ENCODE measurements at places on chromosomes 12 and 14.
A peak's percentile ranks its signal among the peaks of the same experiment; 100 is the strongest.

GRCh38 chr12:110367181-110367864 is 36.2 kb downstream of the ANAPC7 start:
- DNase-seq: no peak

- DNase-seq: no peak
Observed at GRCh38 chr12:102633981-102634605, 153.7 kb upstream of the IGF1 start.

- no peak for DNase-seq
Observed at GRCh38 chr12:103758310-103759089, 82.5 kb downstream of the NT5DC3 start.

GRCh38 chr12:109880043-109880931 is at the start of gene GLTP:
Gene GLTP, minus strand, starts transcription at chr12:109880541. Its CDS starts 167 bp downstream, at chr12:109880374.
- DNase-seq: peak; percentile 91

DNA sequence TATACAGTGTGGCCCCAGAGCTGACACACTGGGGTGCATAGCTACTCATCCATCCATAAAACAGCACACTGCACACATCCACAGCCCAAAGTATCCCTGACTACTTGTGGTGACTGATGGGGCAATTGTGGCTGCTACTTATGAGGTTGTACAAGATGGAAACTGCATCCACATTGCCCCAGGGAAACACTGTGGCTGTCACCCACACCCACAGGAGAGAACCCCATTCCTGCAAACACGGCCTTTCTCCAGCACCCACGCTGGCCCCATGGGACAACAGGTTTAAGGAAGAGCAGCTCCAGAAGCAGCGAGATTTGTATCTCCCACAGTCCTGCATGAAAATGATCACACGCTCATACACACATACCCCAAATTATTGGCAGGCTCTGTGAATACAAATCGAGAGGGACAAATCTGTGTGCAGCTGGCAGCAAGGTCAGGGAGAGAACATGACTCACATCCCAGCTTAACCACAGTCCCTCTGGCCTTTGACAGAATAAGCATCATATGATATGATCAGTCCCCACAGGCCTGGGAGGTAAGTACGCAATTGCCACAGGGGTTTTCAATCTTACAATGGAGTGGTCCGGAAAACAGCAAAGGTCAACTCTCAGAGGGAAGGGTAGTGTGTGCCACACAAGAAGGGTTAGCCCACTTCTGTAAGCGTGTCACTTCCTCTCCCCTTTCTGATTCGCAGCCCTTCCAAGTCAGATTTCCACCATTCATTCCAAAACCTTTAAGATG is 61.9 kb downstream of the ESR2 start:
- DNase-seq: peak; percentile 20

- DNase-seq: no peak
Observed at GRCh38 chr12:75834591-75834990, 197.0 kb downstream of the PHLDA1 start.

- no peak for DNase-seq
Observed at GRCh38 chr14:88258021-88258420, 65.0 kb downstream of the KCNK10 start.

- DNase-seq: no peak
Observed at GRCh38 chr12:90543374-90543773, 411.6 kb downstream of the CCER1 start.

DNA sequence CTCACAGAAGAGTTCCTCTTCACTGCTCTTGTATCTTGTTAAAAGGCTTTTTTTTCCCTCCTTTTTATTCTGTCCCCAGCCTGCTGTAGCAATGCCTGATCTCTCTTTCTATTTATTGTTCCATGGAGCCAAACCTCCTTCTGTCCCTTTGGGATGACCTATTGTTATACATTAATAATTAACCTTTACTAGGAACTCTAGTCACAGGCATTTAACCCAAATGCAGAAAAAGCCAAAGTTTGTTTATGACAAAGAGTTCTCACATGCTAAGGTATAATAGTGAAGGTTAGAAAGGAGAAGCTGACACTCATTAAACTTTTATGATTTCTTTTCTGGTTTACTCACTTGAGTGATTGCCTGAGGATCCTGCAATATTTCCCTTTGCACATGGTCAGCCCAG is 535.8 kb downstream of the NRXN3 start:
- DNase-seq: no peak

- DNase-seq: no peak
Observed at GRCh38 chr14:22666203-22666893, 22.2 kb upstream of the OR6J1 start.

DNA sequence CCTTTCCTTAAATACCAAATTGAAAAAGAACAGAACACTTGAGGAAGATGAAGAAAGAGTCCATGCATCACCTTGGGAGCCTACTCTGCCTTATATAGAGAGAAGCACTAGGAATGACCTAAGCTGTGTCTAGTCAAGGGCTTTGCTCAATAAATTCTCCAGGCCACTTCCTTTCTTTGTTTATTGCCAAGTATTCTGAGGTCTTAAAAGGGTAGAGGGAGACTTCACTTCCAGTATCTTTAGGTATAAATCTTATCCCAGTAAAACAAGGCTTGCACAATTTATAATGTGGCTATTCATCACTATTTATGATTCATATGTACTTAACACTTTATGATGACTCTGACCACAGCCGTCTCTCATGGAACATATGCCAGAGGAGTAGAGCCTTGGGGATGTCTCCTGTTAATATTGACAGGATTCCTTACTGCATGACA is 85.1 kb upstream of the ARHGAP5 start:
- no peak for DNase-seq

DNA sequence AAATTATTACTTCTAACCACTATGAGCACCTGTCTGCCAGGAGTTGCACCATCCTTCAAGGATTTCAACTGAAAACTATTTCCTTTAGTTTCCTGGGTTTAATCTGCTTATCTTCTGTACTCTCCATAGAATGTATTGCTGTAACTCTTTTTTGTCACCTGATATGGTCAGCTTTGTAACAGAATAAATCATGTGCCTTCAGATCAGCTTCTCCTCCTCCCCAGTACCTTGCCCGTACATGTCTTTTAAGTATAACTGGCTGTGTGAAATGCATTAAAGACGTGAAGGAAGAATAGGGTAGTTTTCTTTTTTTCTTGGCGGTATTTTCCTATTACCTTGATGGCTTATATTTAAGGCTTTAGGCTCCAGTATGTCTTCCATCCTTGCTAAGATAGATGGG is 200.3 kb upstream of the NAV3 start:
- DNase-seq: no peak

GRCh38 chr12:9759694-9760093 is 1.0 kb downstream of the CD69 start:
- no peak for DNase-seq

DNA sequence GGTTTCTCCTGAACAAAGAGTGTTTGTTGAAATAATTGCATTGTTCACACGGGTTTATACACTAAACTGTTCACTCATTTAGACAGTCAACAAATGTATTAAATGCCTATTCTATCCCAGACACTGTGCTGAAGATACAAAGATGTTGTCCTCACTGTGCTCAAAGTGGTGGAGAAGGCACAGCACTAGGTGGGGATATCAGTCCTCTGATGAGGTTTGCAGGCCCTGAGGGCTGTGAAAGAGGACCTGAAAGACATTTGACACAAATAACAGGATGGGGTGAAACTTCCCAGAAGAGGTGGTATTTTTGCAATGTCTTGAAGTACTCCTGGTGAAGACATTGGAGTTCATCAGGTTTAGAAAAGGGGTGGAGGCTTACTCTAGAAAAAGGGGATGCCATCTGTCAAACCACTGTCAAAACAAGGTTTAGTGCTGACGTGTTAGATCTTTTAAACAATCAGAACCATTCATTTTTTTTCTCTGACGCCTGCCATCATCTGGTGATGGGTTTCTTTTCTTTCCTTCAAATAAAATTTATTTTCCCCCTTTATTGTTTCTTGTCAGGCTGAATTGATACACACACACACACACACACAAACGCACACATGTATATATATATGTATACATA is 69.5 kb downstream of the ACSS3 start:
- no peak for DNase-seq

DNA sequence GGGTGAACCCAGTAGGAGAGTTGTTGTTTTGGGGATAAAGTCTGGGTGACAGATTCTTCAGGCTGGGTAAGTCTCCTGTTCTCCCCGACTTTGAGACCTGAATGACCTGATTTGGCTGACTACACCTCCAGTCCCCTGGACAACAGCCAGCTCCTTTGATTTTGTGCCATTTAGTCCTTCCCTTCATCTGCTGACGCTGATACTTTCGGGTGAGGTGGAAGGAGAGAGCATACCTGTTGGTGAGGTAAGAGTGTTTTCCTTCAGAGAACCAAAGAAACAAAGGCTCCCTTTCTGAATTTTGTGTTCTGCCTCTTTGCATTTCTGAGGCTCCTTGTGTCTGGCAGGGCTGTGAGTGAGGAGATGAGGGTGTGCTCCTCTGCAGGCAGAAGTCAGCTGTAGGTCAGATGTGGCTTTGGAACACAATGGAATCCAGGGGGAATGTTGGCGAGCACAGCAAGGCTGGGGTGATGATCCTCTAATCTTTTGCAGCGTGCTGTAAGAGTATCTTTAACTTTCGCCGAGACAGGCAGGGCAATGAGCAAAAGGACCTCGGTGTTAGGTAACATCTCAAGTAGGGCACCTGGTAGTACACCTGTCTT is 12.1 kb downstream of the ETV6 start:
- DNase-seq: no peak

- DNase-seq: no peak
Observed at GRCh38 chr14:50733494-50733893, 65.4 kb upstream of the SAV1 start.

DNA sequence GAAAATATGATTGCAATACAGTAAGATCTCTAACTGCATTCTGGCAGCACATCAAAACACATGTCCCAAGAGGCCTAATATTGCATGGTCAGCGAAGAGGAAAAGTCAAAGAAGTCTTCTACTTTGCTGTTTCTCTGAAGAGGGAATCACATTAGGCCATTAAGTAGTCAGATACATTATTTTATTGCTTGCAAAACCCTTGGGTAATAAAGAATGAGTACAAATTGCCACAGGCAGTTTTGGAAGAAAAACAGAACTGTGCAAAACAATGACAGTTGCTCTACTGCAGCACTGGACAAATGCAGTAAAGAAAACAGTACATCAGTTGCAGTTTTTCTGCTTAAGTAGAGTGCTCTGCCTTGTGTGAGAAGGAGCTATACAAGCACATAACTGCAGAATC is 211.9 kb downstream of the MED13L start:
- no peak for DNase-seq

- peak; percentile 22 for DNase-seq
Observed at GRCh38 chr12:107515446-107515958, 170.1 kb upstream of the PWP1 start.

DNA sequence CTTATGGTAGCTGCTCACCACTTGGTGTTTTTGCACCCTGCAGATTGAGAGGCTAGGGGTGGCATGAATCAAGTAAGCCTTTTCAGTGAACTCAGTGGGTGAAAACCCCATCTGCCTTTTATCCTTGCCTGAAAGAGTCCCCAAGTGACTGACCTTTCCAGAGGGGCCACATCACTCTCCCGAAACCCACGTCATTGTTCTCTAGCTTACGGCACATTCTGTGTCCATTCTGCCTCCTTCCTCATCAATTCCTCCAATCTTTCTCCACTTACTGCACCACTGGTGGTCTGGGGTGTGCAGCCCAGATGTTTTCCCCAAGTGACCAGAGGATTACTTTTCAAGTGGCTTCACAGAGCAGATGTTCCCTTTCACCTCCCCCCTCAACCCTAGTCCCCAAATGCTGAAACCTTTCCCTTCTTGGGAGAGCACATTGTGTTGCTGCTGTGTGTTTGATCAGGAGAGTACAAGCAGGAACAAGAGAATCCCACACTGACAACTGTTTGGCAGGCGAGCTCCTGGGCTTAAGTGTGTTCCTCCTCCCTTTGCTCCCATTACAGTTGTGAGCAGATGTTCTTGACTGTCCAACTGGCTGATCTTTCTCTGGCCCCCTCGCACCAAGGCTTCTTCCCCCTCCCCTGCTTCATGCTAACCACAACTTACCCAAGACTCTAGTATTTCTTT is 138.0 kb upstream of the IGF1 start:
- DNase-seq: no peak

- DNase-seq: no peak
Observed at GRCh38 chr14:76498463-76498935, 122.6 kb downstream of the ESRRB start.

GRCh38 chr14:57735276-57735675 is 130.6 kb downstream of the SLC35F4 start:
- no peak for DNase-seq

DNA sequence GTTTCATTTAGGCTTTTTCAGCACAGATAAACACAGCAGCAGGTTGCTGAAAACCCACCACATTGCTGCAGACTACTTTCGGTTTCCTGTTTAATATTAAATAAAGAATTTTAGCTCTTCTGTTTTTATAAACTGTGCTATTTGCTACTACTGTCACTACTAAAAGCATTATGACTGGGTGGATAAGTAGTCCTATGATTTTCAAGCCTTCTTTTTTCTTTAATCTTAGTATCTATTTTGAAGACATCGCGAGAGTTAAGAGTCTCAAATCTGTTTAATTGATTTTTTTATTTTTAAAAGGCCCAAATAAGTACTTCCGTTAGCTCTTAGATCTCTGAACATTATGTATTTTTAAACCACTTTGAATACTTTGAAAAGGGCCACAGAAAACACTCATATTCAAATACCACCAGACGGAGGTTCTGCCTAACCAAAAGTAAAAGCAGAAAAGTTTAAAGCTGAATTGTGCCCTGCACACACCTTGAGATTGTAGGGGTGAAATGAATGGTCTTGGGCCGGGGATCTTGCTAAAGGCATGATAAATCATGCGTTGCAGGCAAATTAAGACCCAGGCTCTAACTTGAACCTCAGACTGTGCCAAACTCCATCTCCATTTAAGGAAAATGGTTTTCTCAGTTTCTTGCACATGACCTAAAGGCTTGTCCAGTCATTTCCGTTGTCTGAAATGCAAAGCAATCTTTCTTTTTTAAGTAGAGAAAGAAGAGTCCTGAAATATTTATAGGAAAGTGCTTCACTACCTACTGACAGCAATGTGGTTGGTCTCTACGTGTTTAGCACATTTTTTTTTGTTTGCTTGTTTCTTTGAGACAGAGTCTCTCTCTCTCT is 13.6 kb upstream of the FOXN3 start:
- DNase-seq: peak; percentile 48

DNA sequence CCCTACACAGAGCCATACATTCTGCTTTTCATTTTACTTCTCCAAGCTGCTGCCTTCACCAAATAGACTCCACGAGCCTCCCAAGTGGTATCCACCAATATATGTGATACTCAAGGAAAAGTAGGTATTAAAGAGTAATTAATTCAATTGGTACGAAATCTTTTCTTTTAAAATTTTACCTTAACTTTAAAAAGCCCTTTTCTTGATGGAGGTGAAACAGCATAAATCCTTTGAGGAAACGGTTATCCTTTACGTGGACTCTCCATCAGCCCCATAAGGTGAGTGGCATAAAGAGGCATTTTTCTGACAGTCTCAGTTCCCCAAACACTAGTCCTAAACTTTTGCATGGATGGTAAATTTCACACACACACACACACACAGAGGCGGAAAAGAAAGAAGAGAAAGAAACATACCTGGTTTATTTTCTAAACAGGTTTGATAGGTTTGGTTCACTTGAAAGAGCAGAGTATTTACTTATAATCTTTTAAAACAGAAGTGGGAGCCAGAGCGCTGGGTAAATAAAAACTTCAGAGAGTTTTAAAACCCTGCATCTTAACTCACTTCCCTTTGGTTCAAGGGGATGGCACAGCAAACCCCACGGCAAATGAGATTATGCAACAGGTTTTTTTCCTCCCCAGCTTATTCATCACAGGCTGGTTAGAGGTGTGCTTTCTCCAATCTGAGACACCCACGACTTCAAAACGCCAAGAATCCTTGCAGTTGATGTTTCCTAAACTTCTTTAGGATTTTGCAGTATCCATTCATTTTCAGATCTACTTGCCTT is 1.9 kb downstream of the DUSP16 start:
- DNase-seq: peak; percentile 63

- DNase-seq: no peak
Observed at GRCh38 chr14:54010981-54011380, 54.4 kb upstream of the BMP4 start.

Data from activated CD4-positive, alpha-beta memory T cell treated with anti-CD3 and anti-CD28 coated beads, Interleukin-2, amount 10 ng/mL, durations not matched to agents 7 days and 5 days (primary cell).